Calu3 (cell line): ENCODE measurements at places on chromosomes 12 and 14. TPM values are rescaled to one million over a fixed set of nuclear protein-coding genes. Genes with fewer than 3 reads are reported as not detected.
A peak's percentile ranks its signal among the peaks of the same experiment; 100 is the strongest.

Gene FAM222A
- 2.4 and 3.1 TPM in 2 replicates for total RNA-seq

DNA sequence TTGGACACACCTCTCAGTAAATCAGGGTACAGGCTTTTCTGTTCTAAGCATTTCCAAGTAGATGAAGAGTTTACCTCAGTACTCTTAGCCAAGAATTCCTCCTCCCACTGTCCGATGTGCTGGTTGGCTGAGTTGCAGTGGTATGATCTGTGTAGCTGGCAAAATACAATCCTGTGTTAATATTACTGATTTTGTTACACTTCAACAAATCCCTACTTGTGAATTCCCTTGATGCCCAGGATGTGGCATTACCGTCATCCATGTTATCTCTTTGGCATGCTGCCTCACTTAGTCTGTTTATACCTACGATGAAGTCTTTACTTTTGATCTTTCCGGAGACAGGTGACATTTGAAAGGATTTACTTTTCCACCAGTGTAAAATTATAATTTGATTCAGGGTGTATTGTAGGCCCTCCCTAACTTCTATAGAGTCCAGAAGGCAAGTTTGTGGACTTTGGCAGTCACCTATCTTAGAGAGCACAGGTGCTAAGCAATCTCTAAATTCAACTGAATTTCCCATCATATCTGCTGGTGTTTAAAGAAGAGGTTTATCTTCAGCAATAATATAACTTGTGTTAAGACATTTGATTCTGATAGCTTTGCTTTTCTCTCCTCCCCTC is 10.1 kb downstream of the CCDC196 start:
- no peaks in the 10 kb centered on the region for H3K4me1 ChIP-seq
- no peaks in the 10 kb centered on the region for H3K36me3 ChIP-seq
- no peak for DNase-seq
- no peak overlapping the region for H3K4me3 ChIP-seq
- H3K27me3 ChIP-seq = no peaks in the 10 kb centered on the region

DNA sequence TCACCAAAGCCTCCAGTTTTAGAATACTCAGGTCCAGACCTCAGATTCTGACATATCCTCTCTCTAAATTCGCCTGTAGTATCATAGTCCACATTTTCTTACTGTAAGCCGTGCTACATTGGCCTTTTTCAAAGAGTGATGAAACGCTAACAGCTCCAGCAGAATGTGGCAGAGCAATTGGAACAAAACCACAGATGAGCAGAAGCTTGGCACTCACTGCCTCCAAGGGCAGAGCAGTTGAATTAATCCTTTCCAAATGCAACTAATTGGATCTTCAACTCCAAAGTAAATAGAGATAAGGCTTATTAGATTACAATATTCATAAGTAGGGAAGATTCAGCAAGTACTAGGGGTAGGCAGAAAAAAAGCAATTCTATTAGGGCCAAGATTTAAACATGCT is 128.3 kb downstream of the SLC35F4 start:
- no peak overlapping the region for H3K27ac ChIP-seq
- no peaks in the 10 kb centered on the region for H3K27me3 ChIP-seq
- H3K4me1 ChIP-seq = no peaks in the 10 kb centered on the region
- no peaks in the 10 kb centered on the region for H3K36me3 ChIP-seq
- no peak for DNase-seq
- no peak overlapping the region for H3K4me3 ChIP-seq

GRCh38 chr12:94379479-94380113 is 80.1 kb downstream of the CEP83 start:
- no peak for DNase-seq
- peak overlapping the region; percentile 69 for H3K27ac ChIP-seq
- H3K4me3 ChIP-seq = no peak overlapping the region

Gene AQP6
- total RNA-seq = 0.86 and 0.94 TPM in 2 replicates

DNA sequence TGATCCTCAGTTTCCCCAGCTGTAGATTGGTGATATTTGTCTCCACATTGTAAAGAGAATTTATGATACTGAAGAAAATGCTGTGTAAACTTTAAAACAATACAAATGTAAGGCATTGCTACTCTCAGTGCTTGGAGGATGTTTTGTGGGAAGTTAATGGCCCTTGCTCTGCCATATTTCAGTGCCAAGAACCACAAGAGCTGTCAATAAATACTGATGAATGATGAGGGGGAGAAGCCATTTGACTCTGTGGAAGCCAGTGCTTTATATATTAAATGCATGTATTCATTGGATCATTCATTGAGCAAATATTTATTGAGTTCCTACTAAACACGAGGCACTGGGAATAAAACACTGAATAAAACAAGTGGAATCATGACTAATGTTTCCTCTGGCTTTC is 30.8 kb downstream of the CACNA1C start:
- no peak overlapping the region for H3K4me3 ChIP-seq
- no peaks in the 10 kb centered on the region for H3K36me3 ChIP-seq
- peaks cover 61% of the 10 kb centered on the region for H3K27me3 ChIP-seq
- H3K27ac ChIP-seq = no peak overlapping the region
- no peak for DNase-seq
- no peaks in the 10 kb centered on the region for H3K4me1 ChIP-seq

DNA sequence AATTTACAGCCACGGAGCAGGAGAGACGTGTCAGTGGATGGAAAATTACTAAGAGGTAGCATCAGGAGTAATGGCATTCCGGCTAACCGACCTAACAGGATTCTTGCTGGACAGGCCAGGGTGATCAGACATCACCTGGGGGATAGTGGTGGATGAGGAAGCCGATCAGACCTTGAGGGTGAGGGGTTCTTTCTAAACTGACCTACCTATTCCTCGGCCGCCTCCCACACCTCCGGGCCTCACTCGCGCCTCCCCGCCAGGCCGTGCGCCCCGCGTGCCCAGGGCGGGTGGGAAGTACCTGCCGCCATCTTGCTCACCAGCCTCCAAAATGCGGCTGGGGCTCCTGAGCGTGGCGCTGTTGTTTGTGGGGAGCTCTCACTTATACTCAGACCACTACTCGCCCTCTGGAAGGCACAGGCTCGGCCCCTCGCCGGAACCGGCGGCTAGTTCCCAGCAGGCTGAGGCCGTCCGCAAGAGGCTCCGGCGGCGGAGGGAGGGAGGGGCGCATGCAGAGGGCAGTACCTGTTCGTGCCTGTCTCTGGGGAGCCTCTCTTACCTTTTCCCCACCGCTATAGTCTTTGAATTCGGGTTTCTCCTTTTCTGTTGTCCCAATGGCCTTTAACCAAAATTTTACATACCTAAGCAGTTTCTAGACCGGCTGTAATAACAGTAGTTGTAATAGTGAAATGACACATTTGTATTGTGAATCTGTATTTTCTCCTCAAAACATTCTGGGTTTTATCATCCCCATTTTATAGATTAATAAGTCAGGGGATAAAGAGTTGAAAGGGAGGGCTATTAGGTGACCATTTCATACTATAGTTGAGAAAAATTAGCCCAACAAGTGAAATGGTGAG is at the start of gene TMPRSS12:
TMPRSS12 (plus strand) TSS at position 290 of the 857 bp plus-strand sequence; CDS start at position 329, 39 bp downstream.
- no peaks in the 10 kb centered on the region for H3K27me3 ChIP-seq
- peak within 1 kb of the TSS; percentile 61 for H3K4me3 ChIP-seq
- no peak within 1 kb of the TSS for H3K27ac ChIP-seq
- peak; percentile 48 for DNase-seq
- H3K4me1 ChIP-seq = no peaks in the 10 kb centered on the region
- H3K36me3 ChIP-seq = no peaks in the 10 kb centered on the region

DNA sequence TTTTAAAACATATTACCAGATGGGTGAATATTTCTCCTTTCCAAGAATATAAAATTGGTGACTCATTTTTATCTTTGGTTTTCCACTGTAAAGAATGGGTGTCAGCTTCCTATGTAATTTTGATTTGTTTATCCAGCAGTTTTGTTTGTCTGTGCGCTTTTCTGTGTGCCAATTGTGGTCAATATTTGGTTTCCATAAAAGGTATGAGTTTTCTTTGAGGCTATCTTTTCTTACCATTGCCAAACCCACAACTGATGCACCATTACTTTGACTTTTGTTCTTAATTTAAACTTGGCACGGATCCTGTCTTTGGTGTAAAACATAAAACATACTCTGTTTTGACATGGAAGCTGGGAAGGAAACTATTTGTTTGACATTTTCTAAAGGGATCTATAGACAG is 78.8 kb upstream of the NAV3 start:
- H3K27me3 ChIP-seq = no peaks in the 10 kb centered on the region
- no peaks in the 10 kb centered on the region for H3K4me1 ChIP-seq
- H3K27ac ChIP-seq = no peak overlapping the region
- H3K4me3 ChIP-seq = no peak overlapping the region
- no peak for DNase-seq
- H3K36me3 ChIP-seq = no peaks in the 10 kb centered on the region

GRCh38 chr12:59708064-59708463 is 112.2 kb downstream of the SLC16A7 start:
- DNase-seq = no peak
- H3K27ac ChIP-seq = no peak overlapping the region
- no peaks in the 10 kb centered on the region for H3K36me3 ChIP-seq
- no peaks in the 10 kb centered on the region for H3K27me3 ChIP-seq
- H3K4me3 ChIP-seq = no peak overlapping the region
- no peaks in the 10 kb centered on the region for H3K4me1 ChIP-seq

- no peak for DNase-seq
- no peaks in the 10 kb centered on the region for H3K36me3 ChIP-seq
Measured at GRCh38 chr12:90124289-90124688, 415.7 kb upstream of the ATP2B1 start.

GRCh38 chr12:107320033-107320928 is 226.9 kb upstream of the CRY1 start:
- DNase-seq = peak; percentile 43
- peaks cover 23% of the 10 kb centered on the region for H3K4me1 ChIP-seq
- H3K27me3 ChIP-seq = peaks cover 64% of the 10 kb centered on the region
- no peak overlapping the region for H3K27ac ChIP-seq

GRCh38 chr12:92605621-92606170 is 97.1 kb upstream of the PLEKHG7 start:
- H3K36me3 ChIP-seq = peaks cover 14% of the 10 kb centered on the region
- no peak for DNase-seq
- H3K4me3 ChIP-seq = no peak overlapping the region
- no peaks in the 10 kb centered on the region for H3K27me3 ChIP-seq
- no peak overlapping the region for H3K27ac ChIP-seq
- H3K4me1 ChIP-seq = peaks cover 52% of the 10 kb centered on the region

DNA sequence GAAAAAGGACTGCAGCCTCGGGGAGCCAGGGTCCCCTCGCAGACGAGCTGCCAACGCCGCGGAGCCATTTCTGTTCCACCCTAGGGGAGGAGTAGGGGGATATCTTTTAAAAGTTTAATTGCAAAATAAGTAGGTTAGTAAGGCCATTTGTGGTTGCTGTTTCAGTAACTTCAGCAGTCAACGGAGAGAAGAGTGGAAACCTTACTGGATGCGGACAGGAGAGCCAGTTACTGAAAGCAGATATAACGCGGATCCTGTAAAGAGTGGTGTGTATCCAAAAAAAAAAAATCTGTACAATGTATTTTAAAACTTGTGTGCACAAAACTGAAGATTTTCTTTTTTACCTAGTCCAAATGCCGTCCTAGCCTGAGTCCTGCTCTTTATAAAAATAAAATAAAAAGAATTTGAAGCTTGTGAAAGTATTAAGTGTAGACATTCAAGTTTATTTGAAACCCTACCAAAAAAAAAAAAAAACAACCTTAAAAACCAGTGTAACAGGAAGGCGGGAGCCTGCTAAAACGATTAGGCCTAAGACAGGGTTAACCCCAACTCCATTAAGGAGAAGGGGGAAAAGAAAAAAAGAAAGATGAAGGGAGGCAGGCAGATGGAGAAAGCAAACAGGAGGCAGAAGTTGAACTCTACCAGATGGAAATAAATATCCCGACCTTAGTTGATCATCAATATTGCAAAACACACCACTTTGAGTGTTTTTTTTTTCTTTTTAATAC is 1.0 kb upstream of the BTG1 start:
- peak overlapping the region; percentile 87 for H3K4me3 ChIP-seq
- DNase-seq = no peak
- H3K4me1 ChIP-seq = peaks cover 17% of the 10 kb centered on the region

Gene NAV3
- total RNA-seq = 2.0 and 4.1 TPM in 2 replicates

DNA sequence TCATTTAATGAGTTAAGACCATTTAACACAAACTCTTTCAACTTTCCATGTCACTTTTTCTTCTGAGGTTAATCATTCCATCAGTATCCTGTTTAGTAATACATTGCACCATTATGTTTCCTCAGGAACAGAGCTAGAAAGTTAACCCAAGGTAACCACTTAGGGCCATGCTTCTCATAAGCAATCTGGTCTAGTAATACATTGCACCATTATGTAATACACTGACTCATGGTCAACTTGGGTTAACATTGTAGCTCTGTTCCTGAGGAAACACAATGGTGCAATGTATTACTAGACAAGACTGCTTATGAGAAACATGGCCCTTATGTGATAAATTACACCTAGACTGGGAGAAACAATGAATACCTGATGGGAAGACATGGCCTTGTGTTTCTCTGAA is 21.7 kb downstream of the ERH start:
- H3K4me3 ChIP-seq = no peak overlapping the region
- peaks cover 24% of the 10 kb centered on the region for H3K4me1 ChIP-seq
- H3K27ac ChIP-seq = peak overlapping the region; percentile 27
- DNase-seq = no peak
- peaks cover 29% of the 10 kb centered on the region for H3K36me3 ChIP-seq
- H3K27me3 ChIP-seq = no peaks in the 10 kb centered on the region

- H3K27ac ChIP-seq = no peak overlapping the region
- no peaks in the 10 kb centered on the region for H3K4me1 ChIP-seq
- H3K4me3 ChIP-seq = no peak overlapping the region
- H3K27me3 ChIP-seq = no peaks in the 10 kb centered on the region
Measured at GRCh38 chr12:26001530-26001929, 43.0 kb downstream of the RASSF8 start.

GRCh38 chr14:21168055-21168454 is 12.2 kb upstream of the OR5AU1 start:
- H3K4me3 ChIP-seq = no peak overlapping the region
- no peak overlapping the region for H3K27ac ChIP-seq
- H3K4me1 ChIP-seq = peaks cover 8% of the 10 kb centered on the region
- H3K36me3 ChIP-seq = no peaks in the 10 kb centered on the region

DNA sequence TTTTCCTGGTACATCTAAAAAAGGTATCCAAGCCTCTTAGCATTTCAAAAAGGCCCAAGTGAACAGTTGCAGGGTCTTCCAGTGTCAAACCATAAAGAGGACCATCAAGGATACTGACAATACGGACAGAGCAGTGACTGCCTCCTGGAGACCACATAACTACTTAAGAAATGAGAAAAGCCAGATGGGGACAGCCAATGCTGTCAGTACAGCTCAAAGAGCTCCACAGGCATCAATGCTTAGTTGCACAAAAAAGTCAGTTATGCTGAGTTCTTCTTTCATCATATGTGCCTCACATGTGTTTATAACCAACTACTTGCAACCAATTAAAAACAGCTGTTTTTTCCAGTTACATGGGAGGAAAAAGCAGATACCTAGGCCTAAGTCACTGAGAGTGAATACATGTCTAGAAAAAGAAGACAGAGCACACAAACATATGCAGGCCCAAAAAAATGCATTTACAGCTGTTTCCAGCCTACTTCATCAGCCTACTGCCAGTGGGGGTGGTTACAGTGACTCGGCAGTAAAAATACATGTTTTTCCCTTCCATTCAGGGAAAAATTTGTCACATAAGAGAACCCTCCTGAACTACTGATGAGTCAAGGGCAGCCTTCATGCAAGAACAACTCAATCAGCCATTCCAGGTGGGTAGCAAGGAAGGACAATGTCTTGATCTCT is 84.0 kb downstream of the DCAF5 start:
- H3K36me3 ChIP-seq = no peaks in the 10 kb centered on the region
- no peak overlapping the region for H3K4me3 ChIP-seq
- no peak overlapping the region for H3K27ac ChIP-seq
- H3K4me1 ChIP-seq = no peaks in the 10 kb centered on the region
